Glutamatergic neuron (in vitro differentiated cells): ENCODE measurements at places on chromosomes 7 and 10. TPM values are rescaled to one million over a fixed set of nuclear protein-coding genes. Genes with fewer than 3 reads are reported as not detected.

DNA sequence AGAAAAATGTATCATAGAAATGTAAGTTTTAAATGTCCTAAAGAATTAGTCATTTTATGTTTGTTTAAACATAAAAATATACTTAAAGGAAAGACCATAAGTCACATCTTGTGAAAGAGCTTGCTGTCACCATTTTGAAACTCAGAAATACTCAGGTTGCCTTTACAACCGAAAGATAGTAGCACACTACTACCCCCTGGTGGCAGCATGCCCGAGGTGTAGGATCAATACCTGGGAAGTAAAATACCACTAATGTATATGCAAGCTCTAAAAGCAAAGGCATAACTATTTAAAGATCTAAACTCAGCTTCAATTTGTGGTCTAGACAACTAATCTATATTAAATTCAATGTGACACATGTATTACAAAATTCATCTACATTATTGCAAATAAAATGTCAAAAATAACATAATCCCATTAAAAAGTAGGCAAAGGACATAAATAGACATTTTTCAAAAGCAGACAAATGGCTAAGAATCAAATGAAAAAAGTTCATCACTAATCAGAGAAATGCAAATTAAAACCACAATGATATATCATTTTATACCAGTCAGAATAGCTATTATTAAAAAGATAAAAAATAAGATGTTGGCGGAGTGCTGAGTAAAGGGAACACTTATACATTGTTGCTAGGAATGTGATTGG lies 47.7 kb upstream of the FGL2 start:
- peak; percentile 88 for DNase-seq
- H3K27ac ChIP-seq = no peak overlapping the region
- H3K4me1 ChIP-seq = no peaks in the 10 kb centered on the region
- no peaks in the 10 kb centered on the region for H3K27me3 ChIP-seq

DNA sequence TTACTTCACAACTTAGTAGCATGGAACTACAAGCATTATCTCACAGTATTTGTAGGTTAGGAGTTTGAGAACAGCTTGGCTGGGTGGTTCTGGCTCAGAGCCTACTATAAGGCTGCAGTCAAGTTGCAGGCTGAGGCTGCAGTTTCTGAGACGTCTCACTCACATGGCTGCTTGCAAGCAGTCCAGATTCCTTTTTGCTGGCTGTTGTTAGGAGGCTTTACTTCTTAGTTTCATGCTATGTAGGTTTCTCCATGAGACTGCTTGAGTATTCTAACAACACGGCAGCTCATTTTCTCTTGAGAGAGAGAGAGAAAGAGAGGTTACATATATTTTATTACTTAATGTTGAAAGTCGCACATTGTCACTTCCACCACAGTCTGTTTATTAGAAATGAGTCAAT lies 1073.9 kb downstream of the NXPH1 start:
- no peaks in the 10 kb centered on the region for H3K36me3 ChIP-seq
- no peaks in the 10 kb centered on the region for H3K27me3 ChIP-seq
- DNase-seq = no peak
- H3K27ac ChIP-seq = no peak overlapping the region
- H3K4me1 ChIP-seq = peaks cover 4% of the 10 kb centered on the region

DNA sequence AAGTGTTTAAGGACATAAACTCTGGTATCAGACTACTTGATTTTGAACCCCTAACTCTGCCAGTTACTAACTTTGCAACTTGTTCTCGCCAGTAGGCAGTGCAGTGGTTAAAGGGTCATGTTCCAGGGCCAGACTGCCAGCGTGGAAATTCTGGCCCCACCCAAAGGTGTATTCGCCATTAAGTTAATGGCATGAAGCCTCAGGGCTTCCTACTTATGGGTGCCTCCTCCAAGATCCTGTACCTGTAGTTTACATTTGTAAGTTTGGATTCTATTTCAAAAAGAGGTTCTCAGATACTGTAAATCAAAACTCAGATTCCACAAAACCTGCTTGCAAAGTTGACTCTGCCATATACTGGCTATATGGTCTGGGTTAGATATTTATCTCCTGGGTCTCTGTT lies 2.8 kb upstream of the PIP start:
- H3K36me3 ChIP-seq = no peaks in the 10 kb centered on the region
- H3K27ac ChIP-seq = no peak overlapping the region

DNA sequence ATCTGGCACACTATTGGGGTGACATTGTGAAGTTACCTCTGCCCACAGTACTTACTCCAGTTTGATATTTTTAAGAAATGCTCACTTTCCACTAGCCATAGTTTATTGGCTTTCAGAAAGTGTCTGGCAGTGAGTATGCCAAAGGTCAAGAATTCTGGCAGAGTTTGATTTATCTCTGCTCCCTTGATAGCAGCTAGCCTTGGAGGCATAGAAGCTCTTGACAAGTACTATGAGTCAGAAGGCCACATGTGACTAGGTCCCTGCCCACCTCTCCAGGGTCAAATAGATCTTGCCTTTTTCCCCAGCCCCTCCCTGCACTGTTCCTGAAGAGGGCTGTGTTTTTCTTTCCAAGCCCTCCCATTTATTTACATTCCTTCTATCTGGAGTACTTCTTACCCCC lies 202.2 kb downstream of the AUTS2 start:
- H3K36me3 ChIP-seq = no peaks in the 10 kb centered on the region
- DNase-seq = no peak
- peaks cover 6% of the 10 kb centered on the region for H3K27me3 ChIP-seq
- H3K27ac ChIP-seq = peak overlapping the region; percentile 54

DNA sequence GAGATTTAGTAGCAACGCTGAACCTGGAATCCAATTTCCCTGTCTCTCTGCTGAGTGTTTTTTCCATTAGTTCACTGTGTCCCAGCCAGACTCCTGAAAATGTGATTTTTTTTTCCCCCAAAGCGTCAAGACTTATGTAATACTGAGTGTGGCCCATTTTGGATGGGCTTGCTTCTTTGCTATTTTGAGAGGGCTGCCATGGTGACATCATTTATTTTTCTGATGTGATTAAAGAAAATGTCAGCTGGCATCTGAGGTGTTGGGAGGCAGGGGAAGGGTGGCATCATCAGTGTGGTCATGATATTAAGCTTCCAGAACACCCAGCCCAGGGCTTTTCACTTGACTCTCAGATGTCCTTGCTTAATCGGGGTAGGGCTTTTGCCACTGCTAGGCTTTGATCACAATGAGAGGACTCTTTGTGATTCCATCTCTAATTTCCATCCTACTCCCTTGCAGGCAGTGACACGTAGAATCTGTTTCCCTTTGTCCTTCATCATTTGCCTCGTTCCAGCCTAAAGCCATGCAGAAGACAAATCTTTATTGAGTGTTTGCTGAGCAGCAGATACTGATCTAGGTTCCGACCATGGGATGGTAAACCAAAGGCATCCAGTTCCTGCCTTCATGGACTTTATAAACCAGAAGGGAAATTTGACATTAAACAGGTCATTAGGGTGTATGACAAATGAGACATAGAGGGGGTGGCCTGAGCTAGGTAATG lies 7.4 kb downstream of the ZNF365 start:
- H3K4me1 ChIP-seq = no peaks in the 10 kb centered on the region
- no peak overlapping the region for H3K27ac ChIP-seq
- no peaks in the 10 kb centered on the region for H3K36me3 ChIP-seq
- DNase-seq = no peak
- no peak overlapping the region for H3K4me3 ChIP-seq

The GNAI1 gene
- total RNA-seq = 61.9 TPM
